AG08396 (cell line): ENCODE measurements at places on chromosomes 4 and X.

DNA sequence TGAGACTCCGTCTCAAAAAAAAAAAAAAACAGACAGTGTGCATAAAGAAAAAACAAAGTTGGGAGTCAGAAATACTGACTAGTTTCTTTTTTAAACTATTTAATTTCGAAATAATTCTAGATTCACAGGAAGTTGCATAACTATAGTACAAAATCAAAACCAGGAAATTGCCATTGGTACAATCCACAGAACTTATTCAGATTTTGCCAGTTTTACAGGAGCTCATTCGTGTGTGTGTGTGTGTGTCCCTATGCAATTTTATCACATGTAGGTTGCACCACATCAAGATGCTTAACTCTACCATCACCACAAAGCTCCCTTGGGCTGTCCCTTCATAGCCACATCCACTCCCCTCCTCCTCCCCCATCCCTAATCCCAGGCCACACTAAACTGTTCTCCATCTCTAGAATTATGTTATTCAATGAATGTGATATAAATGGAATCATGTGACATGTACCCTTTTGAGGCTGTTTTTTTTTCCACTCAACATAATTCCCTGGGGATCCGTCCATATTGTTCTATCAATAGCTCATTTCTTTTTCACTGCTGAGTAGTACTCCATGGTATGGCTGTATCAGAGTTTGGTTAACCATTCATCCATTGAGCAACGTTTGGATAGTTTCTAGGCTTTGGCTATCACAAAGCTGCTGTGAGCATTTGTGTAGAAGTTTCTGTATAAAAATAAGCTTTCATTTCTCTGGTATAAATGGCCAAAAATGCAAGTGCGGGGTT, 16.3 kb upstream of the DDX3X start:
- no peak for DNase-seq

GRCh38 chr4:48295116-48295515, 25.5 kb upstream of the TEC start:
- no peak for DNase-seq

DNA sequence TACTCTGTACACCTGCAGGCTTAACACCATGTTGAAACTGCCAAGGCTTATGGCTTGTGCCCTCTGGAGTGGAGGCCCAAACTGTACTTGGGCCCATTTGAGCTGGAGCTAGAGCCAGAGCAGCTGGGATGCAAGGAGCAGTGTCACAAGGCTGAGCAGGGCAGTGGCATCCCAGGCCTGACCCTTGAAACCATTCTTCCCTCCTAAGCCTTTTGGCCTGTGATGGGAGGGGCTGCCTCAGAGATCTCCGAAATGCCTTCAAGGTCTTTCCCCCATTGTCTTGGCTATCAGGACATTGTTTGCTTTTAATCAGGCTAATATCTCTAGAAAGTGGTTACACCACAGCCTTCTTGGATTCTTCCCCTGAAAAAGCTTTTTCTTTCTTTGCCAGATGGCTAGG, 10.9 kb upstream of the PNMA5 start:
- no peak for DNase-seq

DNA sequence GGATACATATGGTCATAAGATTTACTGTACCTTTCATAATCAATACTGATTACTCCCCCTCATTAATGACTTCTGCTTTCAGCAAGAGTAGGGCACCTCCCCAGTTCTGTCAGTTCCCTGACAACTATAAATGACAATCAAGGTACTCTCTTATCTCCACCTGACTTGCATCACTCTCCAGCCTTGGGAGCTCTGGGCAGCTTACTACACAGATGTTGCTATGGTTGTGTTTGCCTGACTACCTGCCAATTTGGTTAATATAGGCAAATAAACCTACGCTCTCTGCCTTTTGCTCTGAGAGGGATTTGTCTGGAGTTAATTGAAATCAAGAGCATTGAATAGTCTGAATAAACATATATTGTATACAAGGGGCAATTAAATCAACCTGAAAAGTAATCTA, 22.8 kb upstream of the MAP7D3 start:
- DNase-seq, result no peak

DNA sequence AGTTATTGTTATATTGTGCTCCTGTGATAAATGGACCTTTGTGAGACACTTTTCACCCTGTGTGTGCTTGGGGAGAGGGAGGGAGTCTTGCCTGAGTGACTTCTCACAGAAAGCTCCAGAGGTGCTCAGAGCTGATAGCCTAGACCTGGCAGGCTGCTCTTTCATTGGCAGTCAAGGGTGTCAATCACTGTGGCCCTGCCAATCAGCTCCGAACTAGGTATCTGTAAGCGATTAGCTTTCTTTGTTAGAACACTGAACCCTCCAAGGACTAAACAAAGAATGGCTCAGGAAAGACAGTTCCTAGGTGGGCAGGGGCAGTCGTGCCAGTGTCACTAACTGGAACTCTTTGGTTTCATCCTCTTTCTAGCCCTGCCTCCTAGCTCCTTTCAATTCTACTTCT, 2.7 kb upstream of the NALF2 start:
- peak; percentile 2 for DNase-seq

DNA sequence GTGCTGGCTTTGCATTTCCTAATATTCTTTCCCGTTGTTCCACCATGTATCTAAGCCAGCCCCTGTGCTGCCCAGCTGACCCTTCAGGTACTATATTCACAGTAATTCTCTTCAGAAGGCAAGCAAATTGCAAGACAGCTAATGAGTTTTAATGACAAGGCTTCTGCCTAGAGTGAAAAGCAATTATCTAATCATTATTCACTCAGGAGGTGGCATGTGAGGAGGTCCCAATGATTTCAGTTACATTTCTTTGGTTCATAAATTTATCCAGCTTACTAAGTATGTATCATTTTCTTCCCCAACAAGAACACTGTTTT, 123.0 kb downstream of the RASGEF1B start:
- DNase-seq, result no peak

DNA sequence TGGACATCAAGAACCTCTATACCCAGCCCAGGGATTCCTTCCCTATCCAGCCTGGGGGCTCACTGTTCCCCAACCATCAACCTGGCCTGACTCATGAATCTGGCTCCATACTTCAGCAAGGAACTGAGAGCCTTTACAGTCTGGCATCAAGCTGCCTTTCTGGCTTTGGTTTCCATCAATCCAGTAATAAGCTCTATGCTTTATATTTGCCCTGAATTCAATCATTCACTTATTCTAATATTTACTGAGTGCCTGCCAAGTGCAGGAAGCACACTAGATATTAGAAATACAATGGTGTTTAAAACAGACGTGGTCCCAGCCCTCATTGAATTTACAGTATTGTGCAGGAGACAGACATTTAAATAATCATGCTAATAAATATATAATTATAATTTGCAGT, 114.8 kb upstream of the PLAC1 start:
- no peak for DNase-seq

DNA sequence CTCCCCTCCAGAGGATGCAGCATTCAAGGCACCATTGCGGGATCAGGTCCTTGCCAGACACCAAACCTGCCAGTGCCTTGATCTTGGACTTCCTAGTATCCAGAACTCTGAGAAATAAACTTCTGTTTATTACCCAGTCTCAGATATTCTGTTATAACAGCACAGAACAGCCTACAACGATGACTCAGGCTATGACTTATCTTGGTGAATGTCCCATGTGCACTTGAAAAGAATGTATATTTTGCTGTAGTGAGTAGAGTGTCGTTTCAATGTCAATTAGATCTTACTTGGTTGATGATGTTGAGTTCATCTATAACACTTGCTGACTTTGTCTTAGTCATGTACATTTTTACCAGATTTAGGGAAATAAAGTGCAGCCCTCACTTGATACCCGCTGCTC, 34.5 kb upstream of the PGRMC1 start:
- DNase-seq, result no peak
